ENCODE measurements at places on chromosomes 7 and 10.

GRCh38 chr7:119196183-119196582 is 971.7 kb downstream of the ANKRD7 start:
- no peak for ATAC-seq

- no peak for ATAC-seq
Observed at GRCh38 chr10:329361-330099, 194.3 kb downstream of the ZMYND11 start.

DNA sequence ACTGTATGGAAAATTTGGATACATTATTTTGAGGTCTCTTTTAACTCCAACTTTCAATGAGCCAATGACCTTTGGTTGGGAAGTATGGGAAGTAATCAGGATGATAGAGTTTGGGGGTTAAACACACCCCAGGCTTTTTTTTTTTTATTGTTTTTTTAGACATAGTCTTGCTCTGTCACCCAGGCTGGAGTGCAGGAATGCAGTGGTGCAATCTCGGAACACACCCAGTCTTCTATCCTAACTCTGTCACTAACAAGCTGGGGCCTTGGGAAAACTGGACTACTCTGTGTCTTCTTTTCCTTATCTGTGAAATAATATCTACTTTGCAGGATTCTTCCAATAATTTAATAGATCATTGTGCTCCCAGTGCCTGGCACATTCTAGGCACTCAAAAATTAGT is 37.6 kb upstream of the AGBL3 start:
- ATAC-seq = no peak

GRCh38 chr10:74227697-74228424 is 76.8 kb downstream of the ADK start:
- ATAC-seq = peak; percentile 10

- ATAC-seq = no peak
Observed at GRCh38 chr7:36682102-36682501, 42.2 kb downstream of the AOAH start.

DNA sequence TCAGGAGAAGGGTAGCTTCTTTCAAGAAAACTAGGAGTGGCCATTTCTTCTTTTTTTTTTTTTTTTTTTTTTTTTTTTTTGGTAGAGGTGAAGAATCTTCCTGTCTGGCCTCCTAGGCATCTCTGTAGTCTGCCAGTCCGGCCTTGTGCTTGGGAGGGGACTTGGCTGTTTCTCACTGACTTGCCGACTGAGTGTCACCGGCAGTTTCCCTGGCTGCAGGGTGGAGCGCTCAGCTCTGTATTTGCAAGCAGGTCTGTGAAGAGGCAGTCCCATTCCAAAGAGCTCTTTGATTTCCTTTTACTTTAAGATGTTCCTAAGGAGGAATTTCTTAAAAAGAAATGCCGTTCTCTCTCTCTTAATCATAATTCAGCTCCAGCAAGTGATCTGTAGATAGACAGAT is 212.6 kb downstream of the ADRA2A start:
- no peak for ATAC-seq

- no peak for ATAC-seq
Observed at GRCh38 chr10:34985823-34986222, 104.3 kb downstream of the CUL2 start.

DNA sequence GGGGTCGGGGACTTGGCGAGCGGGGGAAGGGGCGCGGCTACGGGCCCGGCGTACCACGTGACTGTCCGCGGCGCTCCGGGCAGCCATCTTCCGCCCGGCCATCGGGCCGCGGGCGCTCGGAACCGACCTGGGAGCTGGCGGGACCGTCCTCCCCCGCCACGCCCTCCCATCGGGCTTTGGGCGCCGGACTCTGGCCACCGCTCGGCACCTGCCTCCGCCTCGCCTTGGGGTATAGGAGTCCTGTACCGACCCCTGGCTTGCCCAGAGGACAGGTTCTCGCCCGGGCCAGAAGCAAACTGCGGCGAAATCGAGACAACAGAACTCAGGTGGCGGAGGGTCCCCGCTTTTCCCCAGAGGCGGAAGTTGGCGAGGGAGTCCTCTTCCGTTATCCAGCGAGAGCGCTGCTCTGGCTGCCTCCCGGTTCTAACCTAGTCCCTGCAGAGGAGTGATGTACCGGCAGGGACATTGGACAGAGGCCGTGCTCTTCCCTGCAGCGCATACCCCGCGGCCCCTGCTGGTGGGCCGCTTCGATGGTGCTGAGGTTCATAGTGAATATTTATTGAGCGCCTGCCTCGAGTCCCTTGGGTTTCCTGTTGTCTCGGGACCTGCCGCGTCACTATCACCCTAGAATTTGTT is 1.2 kb upstream of the SGMS1 start:
- ATAC-seq = peak; percentile 43

DNA sequence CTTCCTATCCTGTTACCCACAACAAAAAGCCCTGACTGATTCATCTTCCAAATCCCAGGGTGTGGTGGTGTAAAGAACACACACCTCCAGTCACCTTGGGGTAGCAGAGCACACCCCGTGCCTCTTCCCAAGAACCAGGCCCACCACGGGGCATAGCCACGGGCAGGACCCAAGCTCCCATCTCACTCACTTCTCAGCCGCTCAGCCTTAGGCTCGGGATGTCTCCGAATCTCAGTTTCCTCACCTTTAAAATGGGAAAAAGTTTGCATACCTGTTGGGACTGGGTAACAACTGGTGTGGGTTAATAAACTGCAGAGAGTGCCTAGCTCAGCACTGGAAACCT is 139.0 kb downstream of the FGFR2 start:
- ATAC-seq = no peak

- no peak for ATAC-seq
Observed at GRCh38 chr10:68272833-68273232, 40.9 kb upstream of the ATOH7 start.

- no peak for ATAC-seq
Observed at GRCh38 chr10:72328829-72329204, 25.9 kb downstream of the DNAJB12 start.

GRCh38 chr7:3461923-3462322 is 160.9 kb downstream of the SDK1 start:
- ATAC-seq = peak; percentile 94

- peak; percentile 85 for ATAC-seq
Observed at GRCh38 chr10:17805921-17806577, 3.1 kb upstream of the MRC1 start.

- ATAC-seq = peak; percentile 27
Observed at GRCh38 chr10:72133517-72133916, 45.2 kb upstream of the SPOCK2 start.

- ATAC-seq = no peak
Observed at GRCh38 chr10:72846238-72846637, 47.3 kb upstream of the OIT3 start.

- no peak for ATAC-seq
Observed at GRCh38 chr10:78527296-78527695, 493.6 kb downstream of the RPS24 start.

DNA sequence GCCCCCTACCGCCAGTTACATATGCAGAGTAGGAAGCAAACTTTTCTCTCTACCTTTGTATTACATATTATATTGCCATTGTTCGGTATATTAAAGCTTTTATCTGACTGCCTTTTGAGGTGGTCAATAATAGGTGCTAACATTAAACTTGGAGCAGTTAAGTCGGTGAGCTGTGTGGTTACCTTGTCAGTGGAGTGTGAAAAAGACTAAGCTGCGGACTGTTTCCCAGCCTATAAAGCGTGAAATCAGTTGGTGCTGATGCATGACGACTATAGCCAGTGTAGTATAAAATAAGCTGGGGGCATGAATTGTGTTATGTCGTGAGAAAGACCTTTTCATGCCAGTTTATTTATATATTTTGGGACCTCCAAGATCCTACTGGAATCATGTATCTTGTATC is 33.7 kb downstream of the R3HCC1L start:
- no peak for ATAC-seq

- no peak for ATAC-seq
Observed at GRCh38 chr7:625376-625971, 101.0 kb upstream of the DNAAF5 start.

GRCh38 chr7:135420786-135421185 is 89.1 kb downstream of the CNOT4 start:
- ATAC-seq = no peak

GRCh38 chr7:6106140-6106904 is 75.1 kb downstream of the ANKRD61 start:
- ATAC-seq = no peak

DNA sequence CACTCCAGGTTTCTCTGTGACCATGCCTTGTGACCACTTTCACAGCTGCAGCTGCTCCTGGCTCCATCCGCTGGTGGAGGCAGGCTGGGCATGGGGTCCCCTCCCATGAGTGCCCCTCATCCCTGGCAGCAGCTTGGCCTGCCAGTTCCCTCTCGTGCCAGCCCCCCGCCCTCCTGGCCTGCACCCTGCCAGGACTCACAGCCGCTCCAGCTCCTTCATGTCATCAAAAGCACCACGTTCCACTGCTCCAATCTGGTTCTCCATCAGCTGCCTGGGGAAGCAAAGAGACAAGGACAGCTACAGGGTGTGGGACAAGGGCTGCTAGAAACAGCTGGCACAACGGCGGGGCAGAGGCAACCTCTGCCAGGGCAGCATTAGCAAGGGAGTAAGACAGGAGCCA is 22.6 kb downstream of the SLIT1 start:
- ATAC-seq = no peak

DNA sequence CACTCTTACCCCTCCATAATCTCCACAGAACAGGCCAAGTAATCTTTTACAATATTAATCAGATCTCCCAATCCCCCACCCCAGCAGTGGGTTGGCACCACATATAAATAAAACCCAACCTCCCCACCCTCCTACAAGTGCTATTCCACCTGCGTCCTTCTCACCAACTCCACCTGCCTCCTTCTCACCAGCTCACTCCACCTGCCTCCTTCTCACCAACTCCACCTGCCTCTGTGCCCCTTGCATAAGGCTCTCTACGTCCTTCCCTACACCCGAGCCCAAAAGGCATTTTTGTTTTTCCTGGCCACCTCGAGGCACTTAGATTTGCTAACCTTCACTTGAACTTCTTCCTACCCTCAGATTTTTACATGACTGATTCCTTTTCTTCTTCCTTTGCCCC is 89.7 kb downstream of the ATE1 start:
- ATAC-seq = no peak

Measured in activated CD4-positive, CD25-positive, alpha-beta regulatory T cell treated with anti-CD3 and anti-CD28 coated beads, Interleukin-2, amount 50 U/mL, for 24 hours (primary cell).